ENCODE measurements at places on chromosomes 5 and 9.

GRCh38 chr5:150186897-150187296 lies 3.0 kb upstream of the SLC6A7 start:
- no peak for DNase-seq

DNA sequence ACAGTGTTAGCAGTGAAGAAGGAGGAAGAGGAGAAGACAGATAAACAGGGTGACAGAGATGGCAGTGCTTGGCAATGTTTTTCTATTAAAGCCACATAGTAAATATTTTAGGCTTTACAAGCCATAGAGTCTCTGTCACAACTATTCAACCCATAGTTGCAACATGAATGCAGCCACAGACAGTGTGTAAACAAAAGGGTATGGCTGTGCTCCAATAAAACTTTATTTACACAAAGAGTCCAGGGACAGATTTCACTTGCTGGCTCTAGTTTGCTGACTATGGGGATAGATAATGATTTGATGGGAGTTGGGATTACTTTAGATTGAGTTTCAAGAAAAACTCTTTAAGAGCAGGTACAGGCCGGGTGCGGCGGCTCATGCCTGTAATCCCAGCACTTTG lies 224.8 kb upstream of the SEMA6A start:
- DNase-seq = no peak

DNA sequence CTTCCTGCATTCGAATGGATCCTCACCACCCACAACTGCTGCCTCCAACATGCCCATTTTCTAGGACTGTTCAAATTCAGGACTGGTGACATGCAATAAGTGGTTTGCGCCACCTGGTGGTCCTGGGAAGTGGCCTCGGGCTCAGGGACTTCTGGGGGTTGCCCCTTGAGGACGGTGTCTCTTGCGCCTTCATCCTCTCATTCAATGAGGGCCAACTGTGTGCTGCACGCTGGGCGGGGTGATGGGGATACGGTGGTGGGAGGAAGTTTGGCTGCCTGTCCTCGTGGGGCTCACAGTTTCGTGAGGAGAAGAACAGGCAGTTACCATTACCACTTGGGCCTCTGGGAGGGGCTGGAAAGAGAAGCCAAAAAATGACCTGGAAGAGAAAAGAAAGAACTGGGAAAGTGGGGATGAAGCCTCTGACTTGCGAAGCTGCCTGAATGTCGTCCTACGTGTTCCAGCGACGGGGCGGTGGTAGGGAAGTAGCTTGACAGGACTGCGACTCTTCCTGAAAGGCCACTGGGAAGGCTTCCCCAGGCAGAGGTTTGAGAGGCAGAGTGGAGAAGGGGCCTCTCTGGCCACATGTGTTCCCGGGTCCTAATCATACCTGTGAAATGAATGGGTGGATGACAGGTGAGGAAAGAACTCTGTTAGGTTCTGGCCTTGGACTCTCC lies 49.0 kb downstream of the PSD2 start:
- DNase-seq = peak; percentile 85

DNA sequence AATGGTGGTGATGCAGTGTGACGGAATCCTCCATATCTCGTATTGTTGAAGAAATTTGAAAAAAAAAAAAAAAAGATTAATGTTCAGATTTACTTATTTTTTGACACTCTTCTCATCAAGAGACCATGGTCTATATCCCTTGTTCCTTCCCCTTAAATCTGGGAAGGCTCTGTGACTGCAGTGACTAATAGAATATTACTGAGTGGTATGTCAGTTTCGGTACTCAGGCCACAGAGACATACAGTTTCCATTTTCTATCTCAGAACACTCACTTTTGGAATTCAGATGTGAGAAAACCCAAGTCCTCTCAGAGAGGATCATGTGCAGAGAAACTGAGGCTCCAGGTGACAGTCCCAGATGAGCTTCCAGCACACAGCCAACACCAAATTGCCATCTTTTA lies 1193.5 kb downstream of the DTWD2 start:
- no peak for DNase-seq

DNA sequence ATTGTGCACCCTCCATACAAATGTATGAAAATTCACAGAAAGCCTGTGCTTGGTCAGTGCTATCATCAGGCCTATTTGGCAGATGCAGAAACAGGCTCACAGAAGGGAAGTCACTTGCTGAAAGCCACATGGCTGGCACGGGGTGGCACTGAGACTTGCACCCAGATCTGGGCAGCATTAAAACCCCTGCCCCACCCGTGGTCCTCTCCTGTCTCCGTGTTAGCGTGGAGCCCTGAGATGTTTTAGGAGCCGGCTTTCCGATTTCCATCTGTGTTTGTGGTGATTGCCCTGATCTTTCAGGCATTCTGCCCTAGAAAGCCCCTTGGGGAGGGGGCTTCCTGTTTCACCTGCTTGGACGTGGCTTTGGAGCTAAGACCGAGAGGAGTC lies 102.2 kb upstream of the IER5L start:
- DNase-seq = no peak

DNA sequence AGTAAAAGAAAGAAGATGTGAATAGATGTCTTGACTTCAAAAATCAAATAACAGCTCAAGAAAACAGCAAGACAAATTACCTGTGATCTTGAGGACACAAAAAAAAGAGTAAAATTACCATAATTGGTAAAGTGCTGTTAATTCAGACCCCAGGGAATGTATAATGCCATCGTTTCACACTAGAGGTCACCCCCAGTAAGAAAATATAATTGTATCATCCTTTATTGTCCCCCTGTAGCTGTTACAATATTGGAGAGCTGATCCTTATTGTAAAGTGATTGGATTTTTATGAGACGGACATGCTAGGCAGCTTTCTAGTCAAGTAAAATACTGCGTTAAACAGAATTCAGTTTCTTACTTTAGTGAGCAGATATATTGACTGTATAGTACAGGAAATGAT lies 377.0 kb downstream of the TLE1 start:
- DNase-seq = no peak

DNA sequence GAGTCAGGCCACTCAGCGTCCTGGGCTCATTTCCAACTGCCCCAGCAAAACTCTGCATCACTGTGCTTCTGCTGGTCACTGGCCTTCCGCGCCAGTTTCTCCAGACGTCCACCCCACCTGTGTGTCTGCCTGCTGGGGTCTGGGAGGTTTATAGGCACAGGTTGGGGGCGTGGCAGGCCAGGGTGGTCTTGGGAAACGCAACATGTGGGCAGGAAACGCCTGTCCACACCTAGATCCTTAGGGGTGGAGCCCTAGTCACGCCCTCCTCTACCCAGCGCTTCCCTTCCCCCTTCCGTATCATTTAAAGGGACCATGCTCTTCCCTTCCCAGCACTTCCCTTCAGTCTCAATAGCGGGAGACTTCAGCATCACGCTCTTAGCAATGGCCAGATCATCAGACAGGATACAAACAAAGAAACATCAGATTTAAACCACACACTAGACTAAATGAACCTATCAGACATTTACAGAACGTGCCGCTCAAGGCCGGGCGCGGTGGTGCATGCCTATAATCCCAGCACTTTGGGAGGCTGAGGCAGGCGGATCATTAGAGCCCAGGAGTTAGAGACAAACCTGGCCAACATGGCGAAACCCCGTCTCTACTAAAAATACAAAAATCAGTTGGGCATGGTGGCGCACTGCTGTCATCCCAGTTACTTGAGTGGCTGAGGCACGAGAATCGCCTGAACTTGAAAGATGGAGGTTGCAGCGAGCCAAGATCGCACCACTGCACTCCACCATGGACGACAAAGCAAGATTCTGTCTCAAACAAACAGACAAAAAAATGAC lies 11.8 kb upstream of the BTNL9 start:
- DNase-seq = no peak

GRCh38 chr5:169548315-169548714 lies 35.3 kb upstream of the SPDL1 start:
- peak; percentile 7 for DNase-seq

DNA sequence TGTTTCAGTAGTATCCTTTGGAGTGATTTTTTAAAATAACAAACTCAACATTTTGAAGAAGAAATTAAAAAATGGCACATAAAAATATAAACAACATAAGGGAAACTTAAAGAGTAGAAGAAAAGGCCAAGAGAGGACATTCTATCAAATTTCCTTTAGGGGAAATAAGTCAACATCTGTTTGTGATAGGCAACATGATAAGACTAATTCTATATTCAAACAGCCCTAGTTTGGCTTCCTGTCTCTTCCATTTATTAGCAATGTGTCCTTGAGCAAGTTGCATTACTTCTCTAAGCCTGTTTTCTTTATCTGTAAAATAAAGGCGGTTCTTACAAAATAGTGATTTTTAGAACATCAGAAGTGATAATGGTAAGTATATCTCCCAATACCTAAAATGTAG lies 24.7 kb downstream of the TYRP1 start:
- DNase-seq = no peak

DNA sequence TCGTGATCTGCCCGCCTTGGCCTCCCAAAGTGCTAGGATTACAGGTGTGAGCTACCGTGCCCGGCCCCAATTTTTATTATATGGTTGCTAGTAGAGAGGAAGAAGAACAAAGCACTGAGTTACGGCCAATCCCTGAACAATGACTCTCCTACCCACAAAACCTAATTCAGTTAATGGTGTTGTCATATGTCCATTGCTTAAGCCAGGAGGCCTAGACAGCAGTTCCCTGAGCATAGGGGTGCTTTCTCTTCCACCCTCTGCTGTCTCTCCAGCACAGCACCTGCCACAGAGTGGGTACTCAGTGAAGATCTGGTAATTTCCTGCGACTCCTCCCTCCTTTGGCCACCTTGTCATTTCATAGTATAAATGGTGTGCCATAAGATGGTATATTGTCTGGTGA lies 21.4 kb upstream of the LTC4S start:
- DNase-seq = no peak

DNA sequence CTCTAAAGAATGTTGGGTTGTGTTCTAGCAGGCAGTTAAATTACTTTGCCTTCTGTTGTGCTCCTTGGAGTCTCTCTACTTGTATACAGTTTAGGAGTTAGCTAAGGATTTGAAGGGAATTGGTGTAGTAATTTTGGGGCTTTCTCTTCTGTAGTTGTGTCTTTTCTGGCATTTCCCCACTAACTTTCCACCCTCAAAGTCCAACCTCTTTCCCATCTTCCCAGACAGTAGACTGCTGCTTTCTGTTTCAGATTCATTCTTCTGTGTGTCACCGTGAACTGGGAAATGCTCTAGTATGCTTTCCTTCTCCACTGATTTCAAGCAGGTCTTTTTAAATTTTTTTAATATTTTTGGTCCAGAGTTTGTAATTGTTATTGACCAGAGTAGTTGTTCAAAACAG lies 4.5 kb upstream of the ANGPTL2 start:
- no peak for DNase-seq
